ENCODE measurements at places on chromosomes 7 and 10.

DNA sequence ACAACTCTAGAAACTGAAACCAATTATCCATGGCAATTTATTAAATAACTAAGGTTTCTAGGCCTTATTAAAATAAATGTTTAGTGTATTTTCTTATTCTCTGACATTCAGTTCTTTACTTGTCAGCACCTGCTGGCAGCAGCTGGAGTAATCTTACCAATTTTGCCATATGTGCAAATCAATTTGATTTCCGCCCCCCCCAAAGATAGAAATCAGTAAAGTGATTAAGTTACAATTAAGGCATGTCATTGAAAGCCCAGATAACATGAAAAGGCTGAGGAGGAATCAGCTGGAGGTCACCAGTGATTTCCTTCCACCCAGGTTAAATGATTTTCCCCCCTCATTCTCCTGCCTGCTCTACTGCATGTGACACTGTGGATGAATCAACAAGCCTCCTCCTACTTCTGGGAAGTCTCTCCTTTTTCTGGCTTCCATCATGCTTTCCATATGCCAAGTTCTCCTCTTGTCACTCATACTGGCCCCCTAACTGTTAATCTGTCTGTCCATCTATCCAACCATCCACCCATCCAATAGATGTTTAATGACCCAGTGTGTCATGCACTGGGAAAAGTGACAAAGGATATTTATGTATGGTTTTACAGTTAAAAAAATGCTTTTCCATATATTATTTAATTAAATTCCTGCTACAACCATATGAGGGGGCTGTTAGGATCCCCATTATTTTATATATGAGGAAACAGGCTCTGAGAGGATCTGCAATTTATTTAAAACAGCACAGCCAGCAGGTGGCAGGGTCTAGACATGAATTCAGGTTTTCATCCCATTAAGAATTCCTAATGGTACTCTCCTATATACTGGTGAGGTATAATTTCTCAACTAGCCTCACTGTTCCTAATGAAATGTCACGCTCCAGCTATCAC, 116.5 kb downstream of the ATXN7L1 start:
- peak; percentile 45 for DNase-seq

DNA sequence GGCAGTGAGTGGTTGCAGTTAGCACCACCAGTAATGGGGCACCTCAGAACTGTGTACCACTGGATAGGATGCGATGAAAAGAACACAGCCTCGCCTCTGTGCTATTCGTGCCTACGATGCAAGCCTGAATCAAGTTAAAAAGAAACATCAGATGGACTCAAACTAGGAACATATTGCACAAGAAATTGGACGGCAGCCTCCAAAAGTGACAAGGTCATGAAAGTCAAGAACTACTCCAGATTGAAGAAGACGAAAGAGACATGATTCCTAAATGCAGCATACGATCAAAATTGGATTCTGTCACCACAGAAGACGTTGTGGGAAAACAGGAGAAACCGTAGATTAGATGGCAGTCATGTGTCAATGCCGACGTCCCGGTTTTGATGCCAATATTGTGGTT, 648.1 kb upstream of the FOXK1 start:
- DNase-seq, result no peak

GRCh38 chr7:151115836-151116418, 29.7 kb downstream of the AGAP3 start:
- DNase-seq, result peak; percentile 81

DNA sequence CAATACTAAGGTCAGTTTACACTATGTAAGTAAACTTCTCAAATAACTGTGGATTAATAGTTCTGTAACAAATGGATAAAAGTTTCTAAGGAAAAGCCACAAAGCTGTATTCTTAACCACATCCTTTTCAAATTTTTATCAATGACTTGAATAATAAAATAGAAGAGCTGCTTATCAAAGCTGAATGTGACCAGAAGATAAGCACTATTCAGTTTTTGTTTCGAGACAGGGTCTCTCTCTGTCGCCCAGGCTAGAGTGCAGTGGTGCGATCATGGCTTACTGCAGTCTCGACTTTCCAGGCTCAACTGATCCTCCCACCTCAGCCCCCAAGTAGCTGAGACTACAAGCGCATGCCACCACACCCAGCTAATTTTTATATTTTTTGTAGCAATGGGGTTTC, 17.0 kb downstream of the UPF2 start:
- DNase-seq, result no peak

DNA sequence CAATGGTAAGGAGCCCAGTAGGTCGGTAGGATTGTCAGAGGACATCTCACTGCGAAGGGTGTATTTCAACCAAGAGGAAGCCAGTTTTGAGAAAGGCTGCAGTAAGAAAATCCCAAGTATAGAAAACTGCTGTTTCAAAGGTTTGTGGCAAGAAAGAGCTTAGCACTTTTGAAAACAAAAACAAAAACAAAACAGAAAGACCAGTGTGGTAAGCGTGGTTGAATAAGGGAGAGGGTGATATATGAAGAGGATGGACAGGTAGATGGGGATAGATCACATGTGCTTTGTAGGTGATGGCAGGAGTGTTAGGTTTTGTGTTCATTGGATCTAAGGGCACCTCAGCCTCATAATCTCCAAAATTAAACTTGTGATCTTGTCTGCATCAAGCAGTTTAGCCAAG, 141.6 kb upstream of the WNT16 start:
- no peak for DNase-seq

DNA sequence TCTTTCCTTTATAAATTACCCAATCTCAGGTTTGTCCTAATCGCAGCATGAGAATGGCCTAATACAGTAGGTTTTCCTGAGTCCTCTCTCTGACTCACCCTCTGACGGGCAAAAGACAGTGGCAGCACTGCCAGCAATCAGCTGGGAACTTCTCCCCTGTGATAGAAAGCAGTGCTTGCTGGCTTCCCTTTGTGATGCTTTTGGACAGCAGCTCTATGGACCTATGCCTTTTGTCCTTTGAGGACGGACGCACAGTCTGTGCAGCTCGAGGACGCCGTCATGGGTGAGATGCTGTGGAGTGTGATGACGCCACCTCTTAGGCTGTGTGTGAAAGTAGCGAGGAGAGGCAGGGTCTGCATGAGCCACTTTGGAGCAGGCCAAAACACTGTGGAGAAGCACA, 68.8 kb downstream of the KIAA1217 start:
- DNase-seq, result no peak

GRCh38 chr7:2821842-2822507, 22.1 kb downstream of the GNA12 start:
- DNase-seq, result no peak

- DNase-seq, result no peak
These were observed 49.0 kb upstream of the STK17A start for GRCh38 chr7:43533801-43534479.

GRCh38 chr7:77687100-77687746, 9.0 kb upstream of the RSBN1L start:
- no peak for DNase-seq

- no peak for DNase-seq
These were observed 132.3 kb upstream of the BMPER start for GRCh38 chr7:33773053-33773452.

DNA sequence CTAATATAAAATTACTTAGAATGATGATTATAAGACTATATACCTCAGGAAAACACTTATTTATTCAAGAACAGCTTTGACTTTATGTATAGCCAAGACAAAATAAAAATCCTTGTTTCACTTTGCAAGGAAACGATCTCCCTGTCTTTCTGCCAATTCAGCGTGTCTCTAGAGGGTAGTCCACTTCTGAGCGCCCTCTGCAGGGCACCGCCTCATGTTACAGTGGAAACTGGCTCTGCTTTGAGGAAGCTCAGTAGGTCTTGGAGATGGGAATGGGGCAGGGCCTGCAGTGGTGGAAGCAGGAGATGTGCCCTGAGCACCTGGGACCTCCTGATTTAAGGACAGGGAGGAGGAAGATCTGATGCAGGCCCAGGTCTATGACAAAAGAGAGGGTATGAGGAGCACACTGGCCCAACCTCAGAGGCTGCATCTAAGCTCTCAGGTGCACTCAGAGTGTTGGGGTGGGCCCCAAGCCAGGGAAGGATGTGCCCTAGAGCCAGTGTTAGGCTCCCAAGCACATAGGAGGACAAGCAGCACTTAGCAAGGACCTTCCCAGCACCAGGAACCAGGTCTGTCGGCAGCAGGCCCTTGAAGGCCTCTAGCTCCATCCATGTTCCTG, 481.0 kb downstream of the TNS3 start:
- DNase-seq, result peak; percentile 61

GRCh38 chr7:42075418-42075817, 161.6 kb downstream of the GLI3 start:
- DNase-seq, result no peak

Measured in HCT116 (cell line).